ENCODE measurements at places on chromosomes 11 and 22. TPM values are rescaled to one million over a fixed set of nuclear protein-coding genes. Genes with fewer than 3 reads are reported as not detected.

Gene MS4A7
- polyA plus RNA-seq: 21.8 TPM

Gene KRTAP5-1
- polyA plus RNA-seq: not detected

Gene DLAT
- 13.3 TPM for polyA plus RNA-seq

DNA sequence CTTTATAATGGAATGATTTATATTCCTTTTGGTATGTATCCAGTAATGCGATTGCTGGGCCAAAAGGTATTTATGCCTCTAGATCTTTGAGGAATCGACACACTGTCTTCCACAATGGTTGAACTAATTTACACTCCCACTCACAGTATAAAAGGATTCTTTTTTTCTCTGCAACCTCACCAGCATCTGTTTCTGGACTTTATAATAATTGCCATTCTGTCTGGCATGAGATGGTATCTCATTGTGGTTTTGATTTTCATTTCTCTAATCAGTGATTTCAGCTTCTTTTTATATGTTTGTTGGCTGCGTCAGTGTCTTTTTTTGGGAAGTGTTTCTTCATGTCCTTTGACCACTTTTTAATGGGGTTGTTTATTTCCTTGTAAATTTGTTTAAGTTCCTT lies 679.3 kb downstream of the JRKL start:
- H3K36me3 ChIP-seq: no peaks in the 10 kb centered on the region
- DNase-seq: no peak
- no peak overlapping the region for H3K27ac ChIP-seq
- no peak overlapping the region for H3K4me3 ChIP-seq
- no peaks in the 10 kb centered on the region for H3K4me1 ChIP-seq
- no peaks in the 10 kb centered on the region for H3K27me3 ChIP-seq

DNA sequence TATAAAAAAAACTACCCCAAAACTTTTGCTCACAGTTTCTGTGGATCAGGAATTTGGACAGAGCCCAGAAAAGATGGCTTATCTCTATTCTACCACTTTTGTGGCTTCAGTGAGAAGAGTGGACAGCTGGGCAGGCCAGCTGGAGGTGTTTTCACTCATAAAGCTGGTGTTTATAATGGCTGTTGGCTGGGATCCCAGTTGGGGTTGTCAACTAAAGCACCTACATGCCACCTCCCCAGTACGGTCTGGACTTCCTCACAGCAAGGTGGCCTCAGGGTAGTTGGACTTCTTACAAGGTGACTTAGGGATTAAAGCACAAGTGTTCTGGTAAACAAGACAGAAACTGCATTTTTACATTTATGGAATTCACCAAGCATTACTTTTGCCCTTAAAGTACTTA lies 171.0 kb downstream of the NELL1 start:
- H3K4me3 ChIP-seq: no peak overlapping the region
- DNase-seq: no peak
- no peak overlapping the region for H3K27ac ChIP-seq
- H3K27me3 ChIP-seq: no peaks in the 10 kb centered on the region
